ENCODE measurements at places on chromosomes 5 and 9. TPM values are rescaled to one million over a fixed set of nuclear protein-coding genes. Genes with fewer than 3 reads are reported as not detected.
A peak's percentile ranks its signal among the peaks of the same experiment; 100 is the strongest.

GRCh38 chr5:159536166-159536565 is 205.9 kb upstream of the IL12B start:
- DNase-seq: no peak
- no peaks in the 10 kb centered on the region for H3K36me3 ChIP-seq
- no peak overlapping the region for H3K4me3 ChIP-seq
- no peaks in the 10 kb centered on the region for H3K4me1 ChIP-seq

DNA sequence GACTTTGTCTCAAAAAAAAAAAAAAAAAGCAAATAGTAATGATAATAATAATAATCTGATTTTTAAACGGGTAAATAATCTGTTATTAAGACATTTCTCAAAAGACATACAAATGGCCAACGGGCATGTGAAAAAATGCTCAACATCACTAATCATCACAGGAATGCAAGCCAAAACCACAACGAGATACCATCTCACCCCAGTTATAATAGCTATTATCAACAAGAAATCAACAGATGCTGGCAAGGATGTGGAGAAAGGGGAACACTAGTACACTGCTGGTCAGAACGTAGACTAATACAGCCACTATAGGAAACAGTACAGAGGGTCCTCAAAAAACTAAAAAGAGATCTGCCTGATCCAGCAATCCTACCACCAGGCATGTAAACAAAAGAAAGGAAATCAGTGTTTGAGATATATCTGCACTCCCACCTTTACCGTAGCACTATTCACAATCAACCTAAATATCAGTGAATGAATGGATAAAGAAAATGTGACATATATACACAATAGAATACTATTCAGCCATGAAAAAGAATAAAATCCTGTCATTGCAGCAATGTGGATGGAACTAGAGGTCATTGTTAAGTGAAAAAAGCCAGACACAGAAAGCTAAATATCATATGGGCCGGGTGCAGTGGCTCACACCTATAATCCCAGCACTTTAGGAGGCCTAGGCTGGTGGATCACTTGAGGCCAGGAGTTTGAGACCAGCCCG is 24.9 kb downstream of the VAV2 start:
- no peaks in the 10 kb centered on the region for H3K36me3 ChIP-seq
- DNase-seq: no peak
- no peak overlapping the region for H3K27ac ChIP-seq
- H3K4me1 ChIP-seq: no peaks in the 10 kb centered on the region

GRCh38 chr5:59146729-59147128 is 563.9 kb downstream of the RAB3C start:
- H3K36me3 ChIP-seq: no peaks in the 10 kb centered on the region
- H3K4me3 ChIP-seq: no peak overlapping the region
- no peak overlapping the region for H3K27ac ChIP-seq
- no peaks in the 10 kb centered on the region for H3K27me3 ChIP-seq
- no peaks in the 10 kb centered on the region for H3K4me1 ChIP-seq
- DNase-seq: no peak

- DNase-seq: no peak
- no peak overlapping the region for H3K4me3 ChIP-seq
- no peaks in the 10 kb centered on the region for H3K4me1 ChIP-seq
- no peak overlapping the region for H3K27ac ChIP-seq
- H3K36me3 ChIP-seq: no peaks in the 10 kb centered on the region
These were observed 4.8 kb upstream of the CHSY3 start for GRCh38 chr5:129899454-129899853.

DNA sequence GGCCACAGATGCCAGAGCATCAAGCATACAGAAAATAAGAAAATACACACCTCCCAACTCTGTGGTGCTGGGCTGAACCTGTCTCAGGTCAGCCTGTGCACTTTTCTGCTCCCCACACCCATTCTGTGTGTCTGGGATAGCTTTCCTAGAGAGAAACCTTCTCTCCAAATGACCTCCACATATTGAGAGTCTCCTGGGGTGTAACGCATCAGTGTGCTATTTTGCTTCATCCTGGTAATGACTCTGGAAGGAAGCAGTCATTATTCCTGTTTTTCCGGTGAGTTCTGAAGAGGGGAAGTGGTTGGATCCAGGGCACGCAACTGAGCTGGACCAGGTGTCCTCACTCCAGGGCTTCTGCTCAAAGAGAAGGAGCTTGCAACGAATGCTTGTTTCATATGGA is 73.2 kb upstream of the SH3PXD2B start:
- DNase-seq: no peak
- no peak overlapping the region for H3K27ac ChIP-seq
- H3K4me3 ChIP-seq: no peak overlapping the region
- no peaks in the 10 kb centered on the region for H3K27me3 ChIP-seq
- no peaks in the 10 kb centered on the region for H3K36me3 ChIP-seq

DNA sequence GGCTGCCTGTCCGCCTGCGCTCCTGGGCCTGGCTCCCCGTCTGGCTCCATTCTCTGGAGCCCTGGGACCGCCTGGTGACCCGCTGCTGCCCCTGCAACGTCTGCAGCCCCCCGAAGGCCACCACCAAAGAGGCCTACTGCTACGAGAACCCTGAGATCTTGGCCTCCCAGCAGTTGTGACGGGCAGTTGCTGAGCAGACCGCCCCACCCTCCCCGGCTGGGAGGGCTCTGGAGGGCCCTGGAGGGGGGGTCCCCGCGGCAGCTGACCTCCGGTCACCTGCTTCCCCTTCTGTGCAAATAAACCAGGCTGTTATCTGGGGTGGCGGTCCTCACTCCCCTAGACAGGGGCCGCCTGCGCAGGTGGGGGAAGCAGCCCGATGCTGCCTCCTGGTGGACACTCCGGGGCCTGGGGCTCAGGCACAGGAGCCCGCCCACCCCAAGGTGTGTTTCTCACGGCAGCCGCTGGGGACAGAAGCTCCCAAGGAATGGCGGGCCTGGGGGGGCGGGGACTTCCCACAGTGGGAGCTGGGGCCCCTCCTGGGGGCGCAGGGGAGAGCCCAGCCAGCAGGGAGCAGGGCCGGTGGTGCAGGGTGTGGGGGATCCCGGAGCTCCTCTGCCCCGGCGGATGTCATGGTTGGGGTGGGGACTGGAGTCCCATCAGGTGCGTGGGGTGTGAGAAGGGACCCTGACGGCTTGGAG is 4.7 kb upstream of the TUBB4B start:
- no peaks in the 10 kb centered on the region for H3K36me3 ChIP-seq
- no peaks in the 10 kb centered on the region for H3K4me1 ChIP-seq
- peak; percentile 88 for DNase-seq
- H3K4me3 ChIP-seq: peak overlapping the region; percentile 17
- peak overlapping the region; percentile 44 for H3K27ac ChIP-seq
- no peaks in the 10 kb centered on the region for H3K27me3 ChIP-seq

- H3K36me3 ChIP-seq: no peaks in the 10 kb centered on the region
- peak overlapping the region; percentile 7 for H3K27ac ChIP-seq
- H3K4me3 ChIP-seq: no peak overlapping the region
- no peaks in the 10 kb centered on the region for H3K27me3 ChIP-seq
- DNase-seq: no peak
These were observed 71.6 kb downstream of the PCDH1 start for GRCh38 chr5:141806626-141807025.

- no peaks in the 10 kb centered on the region for H3K36me3 ChIP-seq
- peak within 1 kb of the TSS; percentile 56 for H3K27ac ChIP-seq
- H3K4me3 ChIP-seq: peak within 1 kb of the TSS; percentile 54
- peaks cover 44% of the 10 kb centered on the region for H3K27me3 ChIP-seq
- DNase-seq: no peak
- no peaks in the 10 kb centered on the region for H3K4me1 ChIP-seq
These were observed at the start of gene CDKN2A for GRCh38 chr9:21993893-21994555. Gene CDKN2A, minus strand, starts transcription at chr9:21994392.

DNA sequence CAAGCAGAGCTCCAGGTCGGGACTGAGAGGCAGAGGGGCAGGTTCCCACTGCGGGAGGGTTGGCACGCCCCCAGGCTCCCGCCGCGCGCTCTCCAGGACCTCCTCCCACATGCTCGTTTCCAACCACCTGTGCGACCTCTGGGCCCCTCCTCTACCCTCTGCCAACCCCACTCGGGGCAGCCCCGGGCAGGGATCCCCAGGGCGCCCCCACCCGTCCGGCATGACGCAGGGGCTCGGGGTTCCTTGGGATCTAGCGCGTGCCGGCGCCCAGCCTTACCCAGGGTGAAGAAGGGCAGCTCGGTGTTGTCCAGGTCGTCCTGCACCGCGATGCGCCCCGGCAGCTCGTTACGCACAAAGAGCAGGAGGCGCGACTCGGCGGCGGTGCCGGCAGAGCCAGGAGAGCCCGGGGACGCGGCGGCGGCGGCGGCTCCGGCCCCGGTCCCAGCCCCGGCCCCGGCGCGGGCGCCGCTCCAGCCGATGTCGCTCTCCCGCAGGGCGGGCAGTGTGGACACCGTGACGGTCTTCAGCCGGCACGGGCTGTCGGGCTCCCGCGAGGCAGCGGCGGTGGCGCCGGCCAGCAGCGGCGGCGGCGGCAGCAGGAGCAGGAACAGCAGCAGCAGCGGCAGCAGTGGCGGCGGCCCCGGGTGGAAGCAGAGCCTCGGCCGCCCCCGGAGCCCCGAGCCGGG is 494 bp downstream of the ASTN2 start:
- H3K36me3 ChIP-seq: no peaks in the 10 kb centered on the region
- H3K27ac ChIP-seq: no peak overlapping the region
- no peaks in the 10 kb centered on the region for H3K4me1 ChIP-seq
- H3K27me3 ChIP-seq: peaks cover 23% of the 10 kb centered on the region

DNA sequence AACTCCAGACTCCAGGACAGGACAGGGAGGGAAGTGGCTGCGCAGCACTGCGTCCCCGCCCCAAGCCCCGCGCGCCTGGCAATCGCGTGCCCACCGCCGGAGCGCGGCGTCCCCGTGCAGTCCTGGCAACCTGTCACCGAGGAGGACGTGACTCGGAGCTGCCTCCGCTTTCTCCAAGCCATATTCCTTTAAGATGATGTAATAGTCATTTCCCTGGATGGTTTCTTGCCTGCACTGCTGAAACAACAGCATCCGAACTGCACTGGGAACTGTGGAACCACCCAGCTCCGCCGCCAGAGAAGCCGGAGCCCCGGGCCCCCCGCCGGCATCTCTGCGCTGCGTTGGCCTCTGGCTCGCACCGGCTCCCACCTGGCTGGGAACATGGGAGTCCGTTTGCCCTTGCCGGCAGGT is 34.5 kb downstream of the KCTD16 start:
- H3K4me1 ChIP-seq: peaks cover 3% of the 10 kb centered on the region
- no peak for DNase-seq
- peak overlapping the region; percentile 16 for H3K4me3 ChIP-seq

DNA sequence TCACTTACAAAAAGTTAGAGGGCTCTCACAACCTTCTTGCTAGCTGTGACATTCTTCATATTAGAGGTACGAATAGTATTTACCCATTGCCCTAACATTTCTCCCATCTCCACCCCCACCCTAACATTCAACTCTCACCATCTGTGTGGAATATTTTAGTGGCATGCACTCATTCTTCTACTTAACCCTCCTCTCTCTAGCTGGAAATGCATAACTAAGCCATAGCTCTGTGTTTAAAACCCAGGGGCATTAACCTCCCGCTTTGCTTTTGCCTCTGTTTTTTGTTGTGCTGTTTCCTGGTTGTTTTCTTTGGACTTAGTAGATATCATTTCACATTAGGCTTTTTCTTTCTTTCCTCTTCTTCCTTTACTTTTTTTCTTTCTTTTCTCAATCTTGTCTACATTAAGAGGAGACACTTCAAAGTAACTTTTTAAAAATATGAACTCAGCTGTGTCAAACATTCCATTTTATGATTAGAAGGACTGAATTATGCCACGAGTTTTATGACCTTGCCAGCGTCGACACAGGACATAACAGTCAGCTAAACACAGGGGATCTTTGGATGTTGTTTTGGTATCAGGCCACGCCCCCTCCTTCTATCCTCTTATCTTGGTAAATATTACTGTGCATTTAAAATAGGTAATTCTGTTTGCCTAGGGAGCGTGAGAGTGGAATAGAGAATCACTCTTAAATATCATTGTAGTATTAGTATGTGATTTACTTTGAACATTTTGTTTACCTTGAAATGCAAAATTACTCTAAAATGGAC is 236.0 kb downstream of the CD180 start:
- peak overlapping the region; percentile 3 for H3K4me3 ChIP-seq
- DNase-seq: no peak
- H3K27ac ChIP-seq: peak overlapping the region; percentile 75

DNA sequence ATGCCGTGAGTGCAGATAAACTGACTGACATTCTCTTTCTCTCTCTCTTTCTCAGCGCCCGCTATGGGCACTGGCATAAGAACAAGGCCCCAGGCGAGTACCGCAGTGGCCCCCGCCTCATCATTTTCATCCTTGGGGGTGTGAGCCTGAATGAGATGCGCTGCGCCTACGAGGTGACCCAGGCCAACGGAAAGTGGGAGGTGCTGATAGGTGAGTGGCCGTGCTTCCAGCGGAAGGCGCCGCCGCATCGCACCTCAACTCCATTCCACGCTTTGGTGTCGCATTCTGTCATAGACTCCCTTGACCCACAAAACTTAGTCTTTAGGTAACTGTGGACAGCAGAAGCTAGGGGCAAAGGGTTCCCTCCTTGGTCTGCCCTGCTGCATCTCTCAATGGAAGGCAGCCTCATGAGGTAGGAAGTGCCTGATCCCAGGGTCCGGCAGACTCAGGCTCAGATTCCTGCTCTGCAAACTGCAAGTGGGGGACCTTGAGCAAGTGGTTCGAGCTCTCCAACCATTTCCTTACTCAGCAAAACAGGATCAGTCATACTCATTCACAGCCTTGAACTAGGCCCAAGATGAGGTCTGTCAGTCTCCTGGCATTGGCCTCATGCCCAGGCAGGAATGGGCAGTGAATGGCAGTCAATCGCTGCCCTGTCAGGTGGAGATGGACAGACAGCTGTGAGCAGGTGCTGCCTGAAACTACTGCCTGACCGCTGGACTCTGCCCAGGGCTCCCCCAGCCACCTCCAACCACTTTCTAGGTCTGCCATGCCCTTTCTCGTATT is 24.2 kb upstream of the CFAP157 start:
- H3K36me3 ChIP-seq: no peaks in the 10 kb centered on the region
- DNase-seq: no peak
- no peak overlapping the region for H3K27ac ChIP-seq

DNA sequence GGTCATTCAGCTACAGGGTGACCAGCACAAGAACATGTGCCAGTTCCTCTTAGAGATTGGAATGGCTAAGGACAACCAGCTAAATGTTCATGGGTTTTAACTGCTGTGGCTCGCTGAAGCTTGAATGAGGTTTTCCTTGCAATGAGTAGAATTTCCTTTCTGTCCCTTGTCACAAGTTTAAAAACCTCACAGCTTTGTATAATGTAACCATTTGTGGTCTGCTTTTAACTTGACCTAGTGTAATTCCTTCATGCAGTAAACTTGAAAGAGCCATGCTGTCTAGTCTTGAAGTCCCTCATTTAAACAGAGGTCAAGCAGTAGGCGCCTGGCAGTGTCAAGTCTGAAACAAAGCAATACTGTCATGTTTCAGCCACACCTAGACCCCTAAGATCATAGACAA is 181.3 kb upstream of the DMRT1 start:
- no peaks in the 10 kb centered on the region for H3K27me3 ChIP-seq
- H3K4me1 ChIP-seq: no peaks in the 10 kb centered on the region
- H3K4me3 ChIP-seq: no peak overlapping the region
- no peaks in the 10 kb centered on the region for H3K36me3 ChIP-seq
- no peak for DNase-seq

- H3K27ac ChIP-seq: no peak overlapping the region
- H3K27me3 ChIP-seq: no peaks in the 10 kb centered on the region
- H3K4me1 ChIP-seq: no peaks in the 10 kb centered on the region
- no peaks in the 10 kb centered on the region for H3K36me3 ChIP-seq
- no peak overlapping the region for H3K4me3 ChIP-seq
These were observed 47.8 kb upstream of the TGFBR1 start for GRCh38 chr9:99056886-99057664.

SHISAL2B gene
- total RNA-seq: not detected

SAXO1 gene
- total RNA-seq: 0.37 TPM

TRAF1 gene
- 0.51 TPM for total RNA-seq

NUTM2F gene
- not detected for total RNA-seq

LHX3 gene
- total RNA-seq: not detected

MYOZ3 gene
- 3.4 TPM for total RNA-seq

GKAP1 gene
- total RNA-seq: 4.9 TPM

NSG2 gene
- 2.3 TPM for total RNA-seq

ZNF79 gene
- 12.7 TPM for total RNA-seq

NSA2 gene
- total RNA-seq: 128 TPM

MCTP1 gene
- 26.7 TPM for total RNA-seq
